ENCODE measurements at places on chromosomes 16 and 17.

GRCh38 chr17:68957944-68958343 lies 2.8 kb upstream of the ABCA8 start:
- DNase-seq: no peak

- no peak for DNase-seq
These were observed 2.2 kb downstream of the HSD17B2 start for GRCh38 chr16:82037251-82037650.

GRCh38 chr17:57900991-57901743 lies 51.3 kb upstream of the MRPS23 start:
- no peak for DNase-seq

DNA sequence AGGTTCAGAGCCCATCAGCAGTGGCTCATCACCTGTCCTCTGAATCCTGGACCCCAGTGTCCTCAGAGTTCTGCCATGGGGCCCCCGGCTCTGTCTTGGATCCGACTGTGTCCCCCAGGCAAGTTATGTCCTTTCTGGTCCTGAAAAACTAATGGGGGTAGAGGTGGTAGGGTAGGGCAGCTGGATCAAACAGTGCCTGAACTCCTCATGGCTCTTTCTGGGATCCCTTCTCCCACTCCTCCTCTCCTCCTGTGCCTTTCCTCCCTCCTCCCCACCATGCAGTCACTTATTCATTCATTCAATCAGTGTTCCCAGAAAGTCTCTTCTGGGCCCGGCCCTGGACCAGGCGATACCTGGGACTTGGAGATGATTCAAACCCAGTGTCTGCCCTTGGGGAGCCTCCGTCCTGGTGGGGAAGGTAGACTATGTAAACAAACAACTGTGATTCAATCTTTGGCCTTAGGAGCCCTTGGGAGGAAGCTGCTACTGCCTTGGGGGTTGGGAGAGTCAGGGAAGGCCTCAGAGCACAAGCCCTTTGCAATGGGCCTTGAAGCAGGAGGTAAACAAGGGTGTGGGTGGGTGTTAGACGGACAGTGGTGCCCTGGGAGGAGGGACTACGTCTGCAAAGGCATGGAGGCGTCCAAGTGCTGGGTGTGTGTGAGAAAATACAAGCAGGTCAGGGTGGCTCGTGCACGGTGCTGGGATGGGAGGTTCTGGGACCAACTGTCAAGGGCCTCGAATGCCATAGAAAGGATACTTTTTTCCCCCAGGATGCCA lies 6.4 kb upstream of the FAM83G start:
- no peak for DNase-seq

DNA sequence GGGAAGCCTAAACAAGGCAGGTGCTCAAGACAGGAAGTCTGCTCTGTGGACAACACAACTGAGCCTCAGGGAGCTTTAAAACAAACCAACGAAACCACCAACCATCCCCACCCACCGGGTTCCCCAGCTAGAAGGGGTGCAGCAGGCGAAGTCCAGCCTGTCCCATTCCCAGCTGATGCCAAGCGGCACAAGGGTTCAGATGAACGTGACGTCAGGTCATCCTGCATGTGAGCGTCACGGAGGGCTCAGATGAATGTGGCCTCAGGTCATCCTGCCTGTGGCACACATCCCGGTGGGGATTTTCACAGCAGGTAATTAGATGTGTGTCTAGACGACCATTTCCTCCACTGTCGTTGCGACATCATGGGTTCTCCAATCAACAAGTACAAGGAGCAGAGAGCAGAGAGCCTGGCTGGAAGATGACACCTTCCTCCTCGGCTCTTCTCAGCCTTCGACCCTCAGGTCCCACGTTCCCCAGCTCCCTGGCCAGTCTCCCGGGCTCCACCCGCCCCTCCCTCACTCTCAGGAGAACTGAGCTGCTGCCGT lies 246.5 kb downstream of the FOXL1 start:
- DNase-seq: no peak

DNA sequence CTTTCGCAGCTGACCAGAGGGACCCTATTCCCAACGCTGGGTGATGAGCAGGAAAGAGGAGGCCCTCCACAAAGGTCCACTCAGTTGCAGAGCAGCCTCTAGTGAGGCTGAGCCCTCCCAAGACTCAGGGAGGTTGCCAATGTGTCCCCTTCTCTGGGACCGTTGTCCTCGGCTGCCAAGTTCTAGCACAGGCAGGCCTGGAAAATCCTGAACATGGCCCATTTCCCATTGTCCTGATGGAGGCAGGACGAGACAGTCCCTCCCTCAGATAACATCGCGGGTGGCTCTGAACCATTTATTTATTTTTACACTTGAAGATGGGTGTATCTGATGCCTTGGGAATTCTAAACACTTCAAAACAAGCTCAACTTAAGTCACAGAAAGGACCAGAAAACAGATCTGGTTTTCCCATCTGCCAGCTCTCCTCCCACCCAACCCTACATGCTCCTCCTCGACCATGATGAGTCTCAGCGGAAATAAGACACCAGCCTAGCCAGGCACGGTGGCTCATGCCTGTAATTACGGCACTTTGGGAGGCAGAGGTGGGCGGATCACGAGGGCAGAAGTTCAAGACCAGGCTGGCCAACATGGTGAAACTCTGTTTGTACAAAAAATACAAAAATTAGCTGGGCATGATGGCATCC lies 12.8 kb downstream of the CDIP1 start:
- DNase-seq: no peak

DNA sequence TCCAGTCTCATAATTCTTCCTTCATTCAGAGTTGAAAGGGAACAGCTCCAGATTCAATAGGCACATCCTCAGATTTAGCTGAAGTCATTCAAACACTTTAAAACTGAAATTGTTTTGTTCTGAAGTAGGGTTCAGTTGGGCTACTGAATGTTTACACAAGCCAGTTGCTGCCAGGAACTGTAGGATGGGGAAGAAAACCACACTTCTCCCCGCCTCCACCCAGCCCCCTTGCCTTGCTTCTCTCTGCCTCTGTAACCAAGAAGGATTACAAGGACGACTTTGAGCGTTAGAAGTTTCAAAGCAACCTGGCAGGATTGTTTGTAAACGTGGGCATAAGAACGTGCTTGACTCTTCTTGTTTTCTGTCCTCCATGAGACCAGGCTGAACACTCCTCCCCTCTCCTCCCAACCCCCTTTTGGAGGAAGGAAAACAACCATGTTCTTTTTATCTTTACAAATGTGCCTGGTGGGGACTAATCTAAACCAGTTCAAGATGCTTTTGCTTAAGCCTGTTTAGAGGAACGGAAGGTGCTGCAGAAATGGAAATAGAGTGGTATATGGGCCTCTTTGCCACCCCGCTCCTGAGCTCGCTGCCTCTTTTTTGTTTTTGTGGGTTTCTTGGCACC lies 287.9 kb downstream of the FTO start:
- DNase-seq: no peak

GRCh38 chr16:981695-982144 lies at the start of gene SOX8:
Gene SOX8 (plus strand): TSS chr16:981770. CDS start chr16:981923, 153 bp downstream.
- DNase-seq: no peak

DNA sequence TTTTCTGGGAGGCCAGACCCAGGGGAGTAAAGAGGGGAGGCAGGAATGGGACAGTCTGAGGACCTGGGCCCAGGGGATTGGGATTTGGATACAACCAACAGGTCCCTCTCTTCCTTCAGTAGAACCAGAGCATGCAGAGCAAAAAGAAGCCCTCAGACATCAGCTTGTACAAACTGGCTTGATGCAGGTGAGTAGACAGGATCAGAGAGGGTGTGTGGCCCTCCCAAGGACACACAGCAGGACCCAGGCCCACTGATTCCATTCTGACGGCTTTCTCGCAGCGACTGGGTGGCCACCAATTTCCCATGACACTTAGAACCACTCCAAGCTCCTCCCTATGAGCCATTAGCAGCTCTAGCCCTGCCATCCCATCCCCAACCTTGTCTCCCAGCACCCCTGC lies 63.6 kb downstream of the ABCC6 start:
- no peak for DNase-seq

DNA sequence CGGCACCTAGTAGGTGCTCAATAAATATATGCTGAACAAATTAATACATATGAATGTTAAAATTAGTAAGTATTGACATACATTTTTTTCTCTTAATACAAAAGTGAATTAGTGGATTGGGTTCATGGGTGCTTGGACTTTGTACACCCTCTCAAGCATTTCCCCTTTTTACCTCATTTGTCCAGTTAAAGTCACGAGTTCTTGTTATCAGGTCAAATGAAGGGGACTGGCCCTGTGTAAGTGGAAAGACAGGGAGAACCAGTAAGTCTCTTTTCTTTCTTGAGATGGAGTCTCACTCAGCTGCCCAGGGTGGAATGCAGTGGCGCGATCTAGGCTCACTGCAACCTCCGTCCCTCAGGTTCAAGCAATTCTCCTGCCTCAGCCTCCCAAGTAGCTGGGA lies 13.7 kb upstream of the RANGRF start:
- no peak for DNase-seq

DNA sequence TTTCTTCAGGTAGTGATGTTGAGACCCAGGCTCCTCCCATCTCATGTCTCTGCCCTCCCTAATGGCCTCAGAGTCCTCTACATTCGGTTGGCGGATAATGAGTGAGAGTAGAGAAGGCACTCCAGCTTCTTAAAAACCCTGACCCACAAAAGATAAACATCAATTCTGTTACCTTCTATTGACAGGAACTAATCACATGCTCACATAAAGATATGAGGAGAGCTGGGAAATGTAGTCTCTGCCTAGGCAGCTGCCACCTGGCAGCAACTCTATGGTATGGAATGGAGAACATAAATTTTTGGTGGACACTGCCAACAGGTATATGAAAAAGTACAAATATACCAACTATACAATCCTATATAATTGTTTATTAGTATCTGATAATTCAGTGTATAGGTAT lies 110.7 kb upstream of the HLF start:
- no peak for DNase-seq

DNA sequence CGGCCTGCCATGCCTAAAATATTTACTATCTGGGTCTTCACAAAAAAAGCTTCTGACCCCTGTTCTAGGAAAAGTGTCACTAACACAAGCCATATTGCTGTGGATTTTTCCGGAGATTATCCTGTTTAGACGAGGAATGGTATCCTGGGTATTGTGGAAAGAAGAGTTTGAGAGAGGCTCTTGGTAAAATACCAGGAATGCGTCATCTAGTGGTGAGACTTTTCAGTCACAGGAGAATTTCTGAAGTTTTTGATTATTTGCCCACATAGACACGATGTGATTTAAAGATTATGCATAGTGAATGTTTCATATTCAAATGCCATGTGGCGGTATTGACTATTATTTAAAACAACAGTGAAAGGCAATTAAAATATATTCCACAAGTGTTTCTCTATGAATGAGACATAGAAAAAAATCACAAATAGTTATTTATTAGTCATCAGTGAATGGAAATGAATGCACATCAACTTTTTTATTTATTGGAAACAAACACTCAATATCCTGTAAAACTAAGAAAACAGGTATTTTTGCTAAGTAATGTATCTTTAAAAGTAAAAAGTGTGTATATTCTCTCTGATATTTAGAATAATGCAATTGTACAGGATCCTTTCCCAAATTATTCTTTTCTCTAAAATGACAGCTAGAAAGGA lies 7.8 kb downstream of the KRT28 start:
- DNase-seq: no peak

DNA sequence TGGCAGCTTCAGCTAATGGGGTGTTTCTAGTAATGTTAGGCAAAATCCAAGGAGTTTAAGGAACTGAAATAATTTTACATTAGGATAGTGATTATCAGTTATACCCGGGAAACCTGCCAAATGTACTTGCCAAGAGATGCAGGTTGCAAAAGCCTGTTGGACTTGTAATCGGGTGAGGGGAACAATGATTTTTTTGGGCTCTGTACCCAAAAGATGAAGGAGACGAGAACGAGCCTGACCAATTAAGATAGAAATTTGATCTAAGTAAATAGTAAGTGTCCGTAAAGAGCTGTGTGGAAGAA lies 56.3 kb upstream of the ARL4D start:
- no peak for DNase-seq

- DNase-seq: no peak
These were observed at the start of gene SCARF1 for GRCh38 chr17:1645207-1646171. Gene SCARF1 (minus strand): TSS chr17:1645732. CDS start chr17:1645697, 35 bp downstream.

GRCh38 chr17:21129023-21129681 lies 2.4 kb downstream of the DHRS7B start:
- DNase-seq: no peak

- no peak for DNase-seq
These were observed 157.6 kb downstream of the XYLT1 start for GRCh38 chr16:17313085-17313611.

DNA sequence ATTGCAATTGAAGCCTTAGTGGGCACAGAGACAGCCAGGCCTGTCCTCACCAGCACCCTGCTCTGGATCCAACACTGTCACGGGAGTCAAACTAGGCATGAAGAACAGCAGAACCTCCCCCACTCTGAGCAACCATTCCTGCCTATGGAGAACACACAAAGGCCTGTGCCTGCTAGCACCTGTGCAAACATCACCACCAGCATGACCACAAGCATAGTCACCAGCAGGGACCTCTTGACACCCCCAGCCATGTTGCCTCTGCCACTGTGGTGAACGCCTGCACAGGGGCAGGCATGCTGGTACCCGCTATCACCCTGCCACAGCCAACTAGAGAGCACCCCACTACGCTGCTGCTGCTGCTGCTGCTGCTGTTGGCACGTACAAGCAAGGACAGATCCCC lies 51.7 kb downstream of the CMC2 start:
- DNase-seq: no peak

- no peak for DNase-seq
These were observed 25.4 kb downstream of the MAP1LC3B start for GRCh38 chr16:87417528-87417910.

DNA sequence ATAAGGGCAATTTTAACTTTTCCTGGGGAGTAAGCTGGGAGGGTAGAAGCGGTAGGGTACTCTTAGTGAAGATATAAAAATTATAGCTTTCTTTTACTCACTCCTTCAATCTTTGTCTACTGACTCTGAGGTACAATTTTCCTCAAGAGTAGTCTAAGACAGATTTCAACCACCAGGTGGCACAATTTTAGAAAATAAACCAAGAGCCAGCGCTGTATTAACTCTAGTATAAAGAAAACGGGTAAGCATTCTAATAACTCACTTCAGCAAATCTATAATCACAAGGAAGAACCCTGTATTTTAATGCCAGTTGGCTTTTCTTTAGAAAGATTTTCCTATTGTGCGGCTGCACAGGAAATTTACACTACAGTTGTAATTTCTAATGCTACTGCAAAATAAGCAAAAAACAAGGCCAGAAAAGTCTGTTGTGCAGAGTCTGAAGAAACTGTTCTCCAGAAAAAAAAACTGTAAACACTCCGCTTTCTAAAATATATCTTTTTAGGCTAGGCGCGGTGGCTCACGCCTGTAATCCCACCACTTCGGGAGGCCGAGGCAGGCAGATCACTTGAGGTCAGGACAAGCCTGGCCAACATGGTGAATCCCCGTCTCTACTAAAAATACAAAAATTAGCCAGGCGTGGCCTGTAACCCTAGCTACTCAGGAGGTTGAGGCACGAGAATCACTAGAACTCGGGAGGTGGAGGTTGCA lies 1.9 kb downstream of the CMC2 start:
- no peak for DNase-seq

- no peak for DNase-seq
These were observed 17.2 kb downstream of the MNT start for GRCh38 chr17:2383628-2384167.

DNA sequence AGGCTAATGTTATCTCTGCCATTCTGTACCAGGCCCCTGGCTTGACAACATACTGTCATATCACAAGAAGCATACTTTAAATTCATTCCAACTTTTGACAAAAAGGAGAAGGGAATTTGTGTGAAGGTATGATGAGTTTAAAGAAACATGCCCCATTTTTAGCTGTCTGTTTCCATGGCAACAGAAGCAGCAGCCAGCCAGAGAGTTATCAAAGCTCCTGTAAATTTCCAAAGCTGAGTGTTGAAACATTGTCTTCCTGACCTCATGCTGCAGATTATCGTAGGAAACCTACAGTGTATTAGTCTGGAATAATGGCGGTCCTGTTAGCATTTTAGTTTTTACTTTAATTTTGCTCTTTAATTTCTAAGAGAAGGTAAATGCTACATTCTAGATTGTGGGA lies 124.9 kb downstream of the MRTFB start:
- no peak for DNase-seq
